Ureter (tissue), 1 donor: ENCODE measurements at places on chromosomes 6 and 20.
A peak's percentile ranks its signal among the peaks of the same experiment; 100 is the strongest.

DNA sequence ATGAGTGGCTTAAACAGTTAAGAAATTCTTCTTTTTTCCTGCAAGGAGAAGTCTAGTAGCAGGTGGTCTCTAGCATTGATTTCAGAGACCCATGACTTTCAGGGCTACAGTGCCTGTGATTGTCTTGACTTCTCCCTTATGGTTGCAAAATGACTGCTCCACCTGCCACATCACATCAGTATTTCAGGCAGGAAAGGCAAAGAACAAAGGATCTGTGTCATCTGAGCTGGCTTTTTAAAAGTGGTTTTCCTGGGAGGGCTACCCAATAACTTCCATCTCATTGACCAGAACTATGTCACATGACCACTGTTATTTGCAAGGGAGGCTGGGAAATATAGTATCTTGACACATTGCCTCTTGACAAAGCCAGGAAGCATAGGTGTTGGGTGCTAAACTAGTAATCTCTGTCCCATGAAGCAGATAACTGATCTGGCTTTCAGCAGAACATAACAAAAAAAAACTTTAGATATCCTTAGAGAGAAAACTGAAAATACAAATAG, 226.2 kb downstream of the DHX35 start:
- no peak for DNase-seq

GRCh38 chr20:22559711-22560318, 24.6 kb downstream of the FOXA2 start:
- DNase-seq, result no peak

DNA sequence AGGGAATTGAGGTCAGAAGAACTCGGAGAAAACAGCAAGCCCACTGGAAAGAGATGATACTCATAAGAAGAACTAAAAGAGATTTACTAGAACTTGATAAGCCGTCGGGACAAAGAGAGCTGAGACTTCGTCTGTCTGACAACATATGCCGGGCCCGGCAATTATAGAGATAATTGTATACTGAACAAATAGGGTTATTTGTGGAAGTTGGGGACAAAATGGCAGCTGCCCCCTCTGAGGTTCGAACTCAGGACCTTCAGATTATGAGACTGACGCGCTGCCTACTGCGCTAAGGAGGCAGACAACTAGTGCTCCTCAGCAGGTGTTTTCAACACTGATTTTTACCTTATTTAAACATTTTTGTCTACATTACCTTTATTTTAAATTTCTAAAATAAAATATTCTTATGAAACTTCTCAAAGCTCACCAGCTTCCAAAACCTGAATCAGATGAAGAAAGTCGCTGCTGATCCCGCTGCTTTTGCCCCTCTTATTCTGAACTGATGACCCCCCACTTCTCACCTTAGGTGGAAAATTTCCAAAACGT, 29.3 kb upstream of the TRIM27 start:
- DNase-seq, result no peak

- DNase-seq, result no peak
Observed at GRCh38 chr6:150535151-150535804, 64.4 kb upstream of the PLEKHG1 start.

GRCh38 chr20:58630063-58630462, 21.0 kb upstream of the STX16 start:
- DNase-seq, result no peak

DNA sequence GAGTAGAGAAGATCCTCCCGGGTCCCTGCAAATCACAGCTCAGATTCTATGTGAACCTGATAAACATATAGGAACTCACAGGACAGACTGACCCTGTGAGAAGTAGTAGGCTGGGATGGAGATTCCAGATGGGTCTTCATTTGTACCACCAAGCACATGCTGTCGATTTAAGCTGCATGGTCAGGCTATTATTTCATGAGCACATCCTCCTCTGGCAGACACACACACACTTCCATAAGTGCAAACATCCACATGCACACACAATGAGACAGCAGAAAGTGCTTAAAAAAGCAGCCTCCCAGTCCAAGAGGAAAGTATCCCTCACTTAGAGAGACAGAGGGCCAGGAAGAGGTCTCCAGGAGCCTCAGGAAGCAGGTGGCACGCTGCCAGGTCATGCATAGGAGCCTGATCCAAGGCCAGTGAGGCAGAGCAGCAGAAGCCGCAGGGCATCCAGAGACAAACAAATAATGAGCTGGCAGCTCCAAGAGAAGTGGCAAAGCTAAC, 131.8 kb downstream of the UNC5CL start:
- no peak for DNase-seq

DNA sequence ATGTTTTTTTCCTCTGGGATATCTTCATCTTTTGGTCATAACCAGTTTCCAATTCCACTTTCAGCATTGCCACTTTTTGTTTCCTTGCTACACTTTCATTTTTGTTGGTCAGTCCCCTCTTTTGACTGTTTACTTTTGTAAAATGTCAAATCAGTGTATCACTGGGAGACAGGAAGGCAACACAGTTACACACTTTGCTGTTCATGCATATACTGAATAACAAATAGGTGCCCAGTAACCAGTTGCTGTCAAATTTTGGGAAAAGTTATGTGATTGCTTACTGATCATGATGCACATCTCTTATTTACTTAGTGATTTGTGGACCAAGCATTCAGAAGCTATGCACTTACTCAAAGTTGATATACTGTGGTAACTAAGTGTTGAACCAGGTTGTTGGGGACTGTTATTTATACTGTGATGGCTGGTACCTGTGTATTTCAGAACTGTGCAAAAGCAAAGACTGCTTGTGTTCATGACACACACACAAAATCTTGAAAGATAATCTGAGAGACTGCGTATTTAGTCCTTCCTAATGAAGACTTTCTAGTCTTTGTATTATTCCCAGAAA, 41.0 kb downstream of the ZNF292 start:
- no peak for DNase-seq

GRCh38 chr6:2624177-2624576, 126.5 kb downstream of the MYLK4 start:
- DNase-seq, result no peak

DNA sequence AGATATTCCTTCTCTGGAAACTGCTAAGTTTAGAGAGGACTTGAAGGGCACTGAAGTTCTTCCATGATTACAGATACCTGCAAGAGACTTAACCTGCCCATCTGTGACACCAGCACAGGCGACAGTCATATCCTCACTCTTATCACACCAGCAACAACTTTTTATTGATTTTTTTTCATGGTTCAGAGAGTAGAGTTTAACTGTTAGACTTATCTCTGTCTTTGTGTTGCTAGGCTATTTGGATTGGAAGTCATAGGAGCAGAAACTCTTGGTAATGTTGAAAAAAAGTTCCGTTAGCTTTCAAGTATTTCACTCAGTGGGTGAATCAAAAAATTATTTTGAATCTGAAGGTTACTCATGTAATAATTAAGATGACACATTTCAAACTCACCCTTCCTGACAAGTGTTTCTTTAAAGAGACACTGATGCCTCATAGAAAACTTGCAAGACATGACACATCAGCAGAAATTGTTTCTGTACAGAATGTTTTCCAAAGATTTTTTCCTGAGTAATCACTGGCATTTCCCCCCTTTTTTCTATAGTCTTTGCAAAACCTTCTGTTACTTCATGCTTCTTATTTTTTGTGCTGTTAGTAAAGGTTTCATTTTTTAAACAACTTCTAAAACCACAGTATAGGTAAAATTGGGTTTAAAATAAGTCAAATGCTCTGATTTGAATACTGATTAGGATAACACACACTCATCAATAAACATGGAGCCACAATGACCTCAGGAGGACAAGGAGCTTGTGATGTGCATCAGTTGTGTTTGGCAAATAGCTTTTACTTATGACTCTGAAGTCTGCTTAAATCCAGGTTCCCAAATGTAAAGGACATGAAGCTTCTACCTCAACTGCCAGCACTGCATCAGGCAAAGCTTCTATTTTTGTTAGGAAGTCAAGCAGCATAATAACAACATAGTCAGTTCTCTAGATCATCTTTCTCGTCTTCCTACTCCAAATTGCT, 252.9 kb upstream of the MAN1A1 start:
- DNase-seq, result no peak

- no peak for DNase-seq
Observed at GRCh38 chr6:150615967-150616366, 16.3 kb downstream of the PLEKHG1 start.

DNA sequence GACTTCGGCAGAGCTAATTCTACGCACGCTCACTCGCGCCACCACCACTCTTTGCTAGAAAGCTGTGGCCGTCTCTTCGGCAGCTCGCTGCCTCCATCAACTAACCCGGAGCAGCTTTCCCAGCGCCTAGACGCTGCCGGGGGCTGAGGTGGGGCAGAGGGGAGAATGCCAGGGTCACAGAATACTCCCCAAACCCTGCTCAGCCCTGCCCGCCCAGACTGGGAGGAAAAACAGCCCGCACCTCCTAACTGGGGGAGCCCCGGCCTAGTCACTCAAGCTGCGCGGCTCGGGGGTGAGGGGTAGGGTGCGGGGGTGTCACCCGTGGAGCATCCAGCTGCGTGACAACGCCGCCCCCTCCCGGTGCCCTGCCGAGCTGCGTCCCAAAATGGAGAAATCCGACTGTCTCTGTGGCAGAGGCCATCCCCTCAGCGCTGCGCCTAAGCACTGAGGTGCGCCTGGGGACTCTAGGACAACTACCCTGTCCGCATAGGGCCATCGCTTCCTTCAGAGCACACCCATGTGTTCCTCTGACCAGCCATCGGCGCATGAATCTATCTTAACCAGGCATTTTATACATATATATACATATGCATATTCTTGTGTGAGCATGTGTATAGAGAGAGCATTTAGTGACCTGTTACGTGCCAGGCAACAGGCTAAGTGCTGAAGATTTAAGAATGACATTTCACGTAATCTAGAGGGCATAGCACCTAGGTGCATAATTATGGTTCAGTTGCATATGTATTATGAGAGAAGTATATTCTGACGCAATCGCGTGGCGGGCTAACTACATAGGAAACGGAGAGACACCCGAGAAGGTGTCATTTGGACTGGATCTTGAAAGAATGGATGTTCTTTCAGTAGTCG, 1.5 kb upstream of the TENT5A start:
- peak; percentile 92 for DNase-seq

GRCh38 chr20:4681991-4682401, 39.7 kb upstream of the PRND start:
- no peak for DNase-seq

- no peak for DNase-seq
Observed at GRCh38 chr20:41155261-41155660, 17.9 kb downstream of the PLCG1 start.

GRCh38 chr6:42269974-42270510, 52.4 kb upstream of the MRPS10 start:
- DNase-seq, result no peak

DNA sequence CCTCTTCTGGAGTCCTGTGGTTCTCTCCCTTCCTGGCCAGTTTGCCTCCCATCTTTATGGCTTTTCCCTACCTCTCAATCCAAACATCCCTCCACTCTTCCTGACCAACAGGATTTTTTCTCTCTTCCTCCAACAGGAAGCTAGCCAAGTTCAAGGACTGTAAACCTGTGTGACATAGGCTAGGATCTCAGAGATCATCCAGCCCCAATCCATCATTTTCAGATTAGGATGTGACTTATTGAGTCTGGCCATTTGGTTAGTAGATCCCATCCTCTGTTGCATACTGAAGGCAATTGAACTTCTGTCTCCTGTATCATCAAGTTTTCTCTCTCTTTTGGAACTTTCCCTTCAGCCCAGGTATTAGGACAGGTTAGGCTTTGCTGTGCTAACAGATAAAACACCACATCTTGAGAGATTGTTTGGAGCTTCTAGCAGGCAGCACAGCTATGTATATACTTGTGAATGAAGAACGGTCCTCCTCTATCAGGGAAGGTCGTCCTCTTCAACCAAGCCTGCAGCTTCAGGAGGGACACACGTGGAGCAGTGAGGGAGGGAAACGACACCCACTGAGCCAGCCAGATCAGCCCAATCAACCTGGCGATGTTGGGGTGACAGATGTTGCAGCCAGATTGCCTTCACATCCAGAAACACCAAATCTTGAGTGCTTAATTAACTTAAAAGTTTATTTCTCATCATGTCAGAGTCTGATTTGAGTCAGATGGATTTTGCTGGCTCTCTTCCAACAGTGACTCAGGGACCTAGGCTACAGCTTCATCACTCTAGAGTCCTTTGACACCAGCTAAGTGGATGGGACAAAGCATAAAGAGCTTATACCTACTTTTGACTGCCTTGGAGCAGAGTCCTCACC, 106.8 kb downstream of the GJA10 start:
- no peak for DNase-seq

DNA sequence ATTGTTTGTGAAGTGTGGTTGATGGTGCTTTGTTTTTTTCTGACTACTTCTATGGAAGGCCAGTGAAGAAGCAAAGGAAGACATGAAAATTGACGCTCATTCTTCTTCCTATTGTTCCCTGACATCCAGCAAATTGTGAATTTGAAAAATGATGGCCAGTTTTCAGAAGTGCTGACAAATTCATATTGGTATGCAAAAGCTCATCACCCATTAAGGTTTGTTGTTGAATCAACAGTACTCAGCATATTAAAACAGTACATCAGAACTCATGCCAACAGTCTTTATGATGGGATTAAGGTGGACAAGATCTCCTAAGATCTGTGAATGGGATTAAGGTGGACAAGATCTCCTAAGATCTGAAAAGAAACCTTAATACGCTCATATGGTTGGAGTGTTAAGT, 1.0 kb upstream of the MTG2 start:
- DNase-seq, result no peak

- DNase-seq, result no peak
Observed at GRCh38 chr6:124683507-124683906, 278.7 kb upstream of the RNF217 start.

DNA sequence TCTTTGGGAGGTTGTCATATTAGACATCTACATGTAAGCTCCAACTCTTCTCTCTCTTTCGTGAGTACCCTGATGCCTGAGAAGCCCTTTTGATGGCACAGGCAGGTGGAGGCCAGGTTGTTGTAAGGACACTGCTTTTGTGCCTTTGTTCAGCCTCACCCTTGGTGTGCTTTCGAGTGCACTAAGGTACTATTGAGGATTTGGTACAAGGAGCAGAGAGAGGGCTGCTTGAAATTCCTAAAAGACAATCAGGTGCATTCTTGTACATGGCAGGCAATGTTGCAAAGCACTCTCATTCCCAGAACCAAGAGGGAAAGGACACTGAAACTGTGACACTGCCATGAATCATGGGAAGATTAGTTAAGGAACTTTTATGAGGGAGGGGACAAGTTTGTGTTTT, 19.1 kb downstream of the BMP2 start:
- DNase-seq, result no peak

DNA sequence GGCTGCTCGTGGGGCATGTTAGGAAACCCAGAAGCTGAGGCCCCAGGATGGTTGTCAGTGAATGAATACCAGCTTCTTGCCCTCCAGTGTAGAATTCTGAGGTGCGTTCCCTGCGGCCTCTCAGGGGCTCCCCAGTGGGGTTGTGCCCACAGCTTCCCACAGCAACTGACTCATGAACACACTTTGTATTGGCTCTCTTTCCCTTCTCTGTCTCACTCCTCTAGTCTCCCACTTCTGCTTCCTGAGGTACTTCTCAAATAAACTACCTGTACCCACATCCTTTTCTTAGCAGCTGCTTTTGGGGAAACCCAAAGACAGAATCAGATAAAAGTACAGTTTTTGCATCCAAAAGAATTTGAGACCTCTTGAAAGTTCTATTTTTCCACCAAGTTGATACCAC, 107.7 kb upstream of the JAG1 start:
- DNase-seq, result no peak
